ENCODE measurements at places on chromosomes 5 and 9.

GRCh38 chr9:131094622-131095021, 1.7 kb upstream of the AIF1L start:
- no peak for DNase-seq

- DNase-seq: no peak
These were observed 57.4 kb upstream of the SLC25A51 start for GRCh38 chr9:37961351-37961750.

DNA sequence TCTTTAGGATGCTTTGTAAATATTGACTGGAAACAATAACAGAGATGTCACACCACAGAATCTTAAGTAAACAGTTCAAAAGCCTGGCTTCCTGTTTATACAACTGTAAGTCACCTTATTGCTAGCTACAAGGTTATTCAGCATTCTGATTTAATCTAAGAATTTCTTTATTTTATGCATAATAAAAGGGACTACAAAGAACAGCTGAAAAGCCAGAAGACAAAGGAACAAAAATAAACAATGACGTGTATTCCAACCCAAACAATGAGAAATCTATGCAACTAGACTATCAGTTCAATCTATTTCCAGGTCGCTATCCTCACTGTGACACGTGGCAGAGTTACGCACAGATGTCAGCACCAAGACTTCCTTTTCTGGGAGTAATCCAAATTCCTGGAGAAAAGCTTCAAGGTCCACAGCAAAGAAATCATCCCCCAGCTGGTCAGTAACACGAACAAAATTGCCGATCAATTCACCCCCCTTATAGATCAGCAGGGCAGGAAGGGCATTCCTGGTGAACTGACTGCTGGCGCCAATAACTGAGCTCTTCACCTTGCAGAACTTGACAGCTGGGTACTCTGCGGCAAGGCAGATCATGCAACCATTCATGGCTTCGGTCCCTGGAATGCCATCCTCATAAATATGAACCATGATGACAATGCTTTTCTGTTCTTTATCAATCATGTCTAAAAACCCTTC, 8.4 kb downstream of the PDCL start:
- no peak for DNase-seq

GRCh38 chr9:73179589-73179988, 27.9 kb downstream of the ANXA1 start:
- DNase-seq: no peak

DNA sequence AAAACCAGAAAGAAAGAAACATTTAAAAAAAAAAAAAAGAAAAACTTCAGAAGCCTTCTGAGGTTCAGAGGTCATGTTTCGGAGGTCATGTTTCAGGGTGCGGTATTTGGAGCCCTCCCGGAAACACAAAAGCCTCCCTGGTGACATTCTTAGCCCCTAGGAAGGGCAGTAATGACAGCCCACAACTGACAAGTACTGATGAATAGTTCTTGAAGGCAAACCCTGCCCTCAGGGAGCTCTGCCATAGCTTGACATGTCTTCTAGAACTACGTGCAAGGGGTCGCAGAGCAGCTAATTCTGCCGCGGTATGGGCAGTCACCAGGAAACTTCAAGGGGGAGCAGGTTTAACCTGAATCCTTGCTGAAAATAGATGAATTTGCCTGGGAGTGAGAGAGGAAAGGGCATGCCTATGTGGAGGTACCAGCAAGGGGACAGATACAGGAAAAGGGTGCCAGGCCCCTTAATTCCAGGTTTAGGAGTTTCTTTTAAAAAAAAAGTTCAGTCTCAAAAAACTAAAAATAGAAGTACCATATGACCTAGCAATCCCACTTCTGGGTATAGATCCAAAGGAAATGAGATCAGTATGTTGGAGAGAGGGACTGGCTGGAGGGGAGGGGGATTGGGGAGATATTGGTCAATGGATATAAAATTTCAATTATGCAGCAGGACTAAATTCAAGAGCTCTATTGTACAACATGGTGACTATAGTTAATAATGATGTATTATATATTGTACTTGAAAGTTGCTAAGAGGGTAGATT, 98.4 kb downstream of the C9orf152 start:
- DNase-seq: no peak

DNA sequence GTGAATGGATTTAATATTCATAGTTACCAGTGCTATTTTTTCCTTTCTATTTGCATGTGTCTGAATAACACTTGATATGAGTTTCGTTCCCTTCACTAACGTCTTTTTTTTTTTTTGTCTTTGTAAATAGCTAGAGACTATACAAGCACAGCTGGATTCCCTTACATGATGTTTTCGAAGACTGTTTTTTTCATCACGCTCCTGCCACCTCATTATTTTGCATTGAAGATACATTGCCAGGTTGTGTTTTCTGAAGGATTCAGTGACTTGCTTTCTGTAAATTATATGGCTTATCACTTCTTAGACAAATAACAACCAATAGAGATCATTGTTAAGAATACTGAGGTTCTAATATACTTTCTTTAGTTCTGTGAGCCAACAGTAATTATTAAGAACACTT, 207.5 kb downstream of the COMMD10 start:
- DNase-seq: no peak

GRCh38 chr9:121831869-121832268, 180.4 kb downstream of the DAB2IP start:
- no peak for DNase-seq

DNA sequence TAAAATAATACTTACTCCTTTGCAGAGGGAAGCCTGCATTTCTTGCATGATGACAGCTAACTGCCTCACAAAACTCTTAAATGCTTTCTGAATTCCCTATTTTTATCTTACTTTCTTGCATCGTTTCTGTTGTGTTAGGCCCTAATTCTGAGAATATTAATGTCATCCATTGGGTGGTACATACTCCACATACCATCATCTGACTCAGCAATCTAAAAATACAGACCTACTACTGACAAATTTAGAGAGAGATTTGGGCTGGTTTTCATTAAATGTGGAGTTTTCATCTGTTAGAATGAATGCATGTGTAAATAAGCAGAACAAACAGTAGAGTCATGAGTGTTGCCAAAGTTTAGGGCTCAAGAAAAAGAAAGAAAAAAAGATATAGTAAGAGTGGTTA, 26.5 kb upstream of the KCNN2 start:
- DNase-seq: no peak

DNA sequence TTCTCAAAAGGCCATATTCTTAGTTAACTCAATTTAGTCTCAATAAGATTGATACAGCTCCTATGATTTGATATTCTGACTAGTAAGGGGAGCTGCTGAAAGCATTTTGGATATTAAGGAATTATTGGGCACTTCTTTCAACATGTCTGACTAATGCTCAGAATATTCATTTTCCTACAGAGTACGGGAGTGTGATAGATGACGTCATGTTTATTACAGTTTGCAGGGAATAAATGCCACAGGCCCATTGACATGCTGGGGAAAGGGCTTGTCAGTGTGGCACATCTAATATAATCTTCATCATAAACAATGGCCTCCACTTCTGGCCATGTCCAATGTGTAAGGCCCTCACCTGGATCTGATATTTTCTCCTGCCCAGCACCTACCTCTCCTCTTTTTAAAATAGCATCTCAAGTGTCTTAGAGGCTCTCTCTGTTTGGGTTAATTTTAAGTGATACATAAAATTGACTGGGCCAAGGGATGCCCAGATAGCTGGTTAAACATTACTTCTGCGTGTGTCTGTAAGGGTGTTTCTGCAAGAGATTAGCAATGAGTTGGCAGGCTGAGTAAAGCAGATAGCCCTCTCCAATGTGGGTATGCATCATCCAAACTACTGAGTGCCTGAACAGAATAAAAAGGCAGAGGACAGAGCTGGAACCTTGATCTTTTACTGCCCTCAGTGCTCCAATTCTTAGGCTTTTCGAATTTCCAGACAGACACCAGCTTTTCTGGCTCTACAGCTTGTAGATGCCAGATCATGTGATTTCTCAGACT, 99.3 kb downstream of the SLC24A2 start:
- no peak for DNase-seq

DNA sequence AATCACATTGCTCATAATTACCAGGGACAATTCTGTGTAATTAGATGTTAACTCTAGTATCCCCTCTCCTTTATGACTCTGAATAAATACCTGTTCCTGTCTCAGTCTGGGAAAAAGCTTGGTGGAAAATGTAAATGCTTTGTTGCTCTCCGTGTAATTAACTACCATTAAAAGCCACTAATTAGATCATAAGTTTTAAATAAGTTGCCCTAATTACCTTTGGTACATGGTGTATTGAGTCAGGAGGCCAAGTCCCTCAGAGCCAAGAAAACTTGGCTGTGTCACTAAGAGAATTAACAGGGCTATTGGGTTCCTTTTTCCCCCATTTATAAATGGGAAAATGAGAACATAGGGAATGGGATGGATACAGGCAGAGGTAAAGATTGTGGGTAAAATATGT, 617.6 kb downstream of the TLR4 start:
- DNase-seq: no peak

DNA sequence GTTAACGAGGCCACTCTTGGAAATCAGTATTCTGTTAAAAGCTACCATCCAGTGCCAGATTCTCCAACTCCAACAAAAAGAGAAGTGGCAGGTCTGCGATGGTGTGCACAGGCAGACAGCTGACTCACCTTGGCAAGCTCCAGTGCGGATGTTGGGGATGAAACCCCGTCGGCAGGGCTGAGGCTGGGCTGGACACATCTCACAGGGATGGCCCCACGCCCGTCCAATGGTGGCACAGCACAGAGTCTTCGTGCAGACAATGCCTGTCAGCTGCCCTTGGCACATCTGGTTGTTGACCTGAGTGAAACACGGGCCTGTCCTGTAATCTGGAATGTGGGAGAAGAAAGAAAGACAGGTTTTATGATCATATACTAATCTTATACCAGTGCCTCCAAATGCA, 73.4 kb downstream of the FBN2 start:
- no peak for DNase-seq

DNA sequence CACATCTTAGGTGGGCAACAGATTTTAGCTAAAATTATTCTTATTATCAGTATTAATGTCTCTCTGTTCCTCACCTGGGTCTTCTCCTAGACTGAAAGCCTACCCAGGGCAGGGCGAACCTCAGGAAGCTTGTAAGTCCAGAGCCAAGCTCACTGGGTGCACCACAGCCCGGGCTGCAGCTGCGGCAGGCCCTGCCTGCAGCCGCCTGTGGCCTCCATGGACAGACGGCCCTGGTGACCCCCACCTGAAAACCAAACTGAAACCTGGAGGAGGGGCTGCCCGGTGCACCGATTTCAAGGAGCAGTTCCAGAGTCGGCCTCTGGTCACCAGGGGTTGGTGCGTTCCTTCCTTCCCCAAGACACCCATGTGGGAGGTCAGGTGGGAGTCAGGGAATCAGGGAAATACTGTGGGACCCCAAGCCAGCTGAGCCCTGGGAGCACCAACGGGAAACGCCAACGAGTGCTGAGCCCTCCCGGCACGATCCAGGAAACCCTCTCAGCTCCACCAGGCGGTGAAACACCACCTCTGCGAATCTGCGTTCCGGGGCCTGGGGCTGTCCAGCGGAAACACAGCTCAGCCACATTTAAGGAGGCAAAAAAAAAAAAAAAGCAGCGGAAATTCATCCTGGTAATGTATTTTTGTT, 68.6 kb upstream of the PPP1R26 start:
- no peak for DNase-seq

All from stimulated activated CD4-positive, alpha-beta T cell treated with anti-CD3 and anti-CD28 coated beads, Interleukin-2, amount 100 ng/mL, for 48 hours (primary cell).